ENCODE measurements at places on chromosomes 3 and 15.

DNA sequence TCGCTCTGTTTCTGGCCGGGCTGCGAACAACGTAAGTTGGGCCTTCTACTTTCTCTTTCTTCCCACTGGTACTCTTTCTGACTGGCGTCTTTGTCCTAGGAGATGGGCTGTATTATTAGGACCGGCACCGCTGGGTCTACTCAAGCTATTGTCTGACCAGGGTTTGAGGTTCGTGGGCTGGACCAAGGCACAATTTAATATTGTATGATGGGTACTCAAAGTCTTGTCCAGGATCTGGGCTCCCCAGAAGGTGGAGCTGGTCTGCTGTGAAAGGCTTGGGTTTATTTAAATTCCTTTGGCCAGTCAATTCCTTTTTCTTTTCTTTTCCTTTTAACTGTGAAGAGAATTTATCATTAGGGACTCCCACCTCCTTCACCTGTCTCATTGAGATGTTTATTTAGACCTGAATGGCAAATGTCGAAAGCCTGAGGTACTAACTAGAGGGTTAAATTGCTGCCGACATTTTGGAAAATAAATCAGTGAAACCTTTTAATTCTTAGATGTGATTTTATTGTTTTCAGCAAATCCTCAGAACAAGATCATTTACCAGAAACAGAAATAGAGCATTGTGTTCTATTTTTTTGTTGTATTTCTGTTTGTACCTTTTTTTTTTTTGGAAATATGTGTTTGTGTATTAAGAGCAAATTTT, 410 bp downstream of the LRRC49 start:
- DNase-seq, result no peak

- no peak for DNase-seq
Measured at GRCh38 chr3:42175386-42176240, 84.5 kb downstream of the TRAK1 start.

DNA sequence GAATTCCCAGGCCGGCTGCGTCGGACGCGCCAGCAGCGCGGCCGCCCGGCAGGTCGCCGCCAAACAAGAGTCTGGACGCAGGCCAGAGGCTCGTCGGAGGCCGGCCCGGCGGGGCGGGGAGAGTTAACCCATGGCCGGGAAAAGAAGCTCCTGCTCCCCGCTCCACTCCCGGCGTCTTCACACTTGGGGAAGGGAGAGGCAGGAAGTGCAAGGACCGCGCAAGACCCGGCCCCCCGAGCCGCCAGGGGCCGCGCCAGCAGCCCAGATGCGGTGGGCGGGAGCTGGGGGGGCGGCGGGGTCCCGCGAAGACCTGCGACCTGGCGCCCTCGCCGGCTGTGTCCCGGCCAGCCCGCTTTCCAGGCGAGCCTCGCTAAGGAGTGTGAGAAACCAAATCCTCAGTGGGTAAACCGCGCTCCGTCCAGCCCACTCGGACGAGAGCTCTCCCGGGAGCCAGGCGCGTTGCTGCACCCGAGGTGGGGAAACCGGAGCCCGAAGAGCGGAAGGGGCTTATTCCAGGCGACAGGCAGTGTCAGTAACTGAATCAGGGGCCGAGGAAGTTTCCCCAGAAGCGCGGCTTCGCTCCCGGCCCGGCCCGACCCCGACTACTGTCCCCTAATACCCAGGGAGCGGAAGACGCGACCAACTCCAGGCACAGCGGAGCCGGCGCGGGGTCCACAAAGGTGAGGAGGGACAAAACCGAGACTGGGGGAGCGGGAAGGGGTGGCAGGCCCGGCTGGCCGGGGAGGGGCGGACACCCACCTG, 721 bp downstream of the ADAMTS7 start:
- DNase-seq, result no peak

- no peak for DNase-seq
Measured at GRCh38 chr3:55569033-55569599, 82.0 kb upstream of the WNT5A start.

DNA sequence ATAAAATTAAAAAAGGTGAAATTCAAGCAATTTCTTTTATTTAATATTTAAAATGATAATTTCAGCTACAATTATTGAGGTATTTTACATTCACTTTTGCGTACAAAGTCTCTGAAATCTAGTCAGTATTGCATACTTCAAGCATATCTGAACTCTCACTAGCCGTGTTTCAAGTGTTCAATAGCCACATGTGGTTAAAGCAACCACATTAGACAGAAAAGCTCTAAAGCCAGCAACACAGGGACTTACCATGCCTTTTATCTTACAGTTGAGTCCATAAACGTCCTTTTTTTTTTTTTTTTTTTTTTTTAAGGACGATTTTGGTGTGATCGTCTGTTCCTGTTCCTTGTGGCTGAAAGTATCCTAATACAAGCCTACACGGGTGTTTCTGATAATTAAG, 257.0 kb upstream of the RGMA start:
- no peak for DNase-seq

DNA sequence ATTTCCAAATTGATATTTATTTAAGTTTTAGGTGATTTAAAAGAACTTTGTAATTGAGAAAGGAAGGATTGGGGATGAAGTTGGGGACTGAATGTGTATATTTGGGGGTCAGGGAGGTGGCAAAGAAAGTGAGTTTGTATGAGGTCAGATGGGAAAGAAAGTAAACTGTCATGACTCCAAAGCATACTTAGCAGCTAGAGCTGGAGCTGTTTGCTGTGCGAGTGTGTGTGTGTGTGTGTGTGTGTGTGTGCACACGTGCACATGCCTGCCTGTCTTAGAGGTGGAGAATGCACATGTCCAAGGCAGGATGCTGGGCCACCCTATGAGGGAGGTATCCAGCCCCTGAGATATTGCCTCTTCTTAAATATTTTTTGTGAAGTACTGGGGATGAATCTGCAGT, 21.0 kb downstream of the BOC start:
- DNase-seq, result no peak

- no peak for DNase-seq
Measured at GRCh38 chr3:126873416-126873815, 109.5 kb upstream of the PLXNA1 start.

GRCh38 chr15:99130314-99130713, 25.4 kb downstream of the SYNM start:
- no peak for DNase-seq

- DNase-seq, result no peak
Measured at GRCh38 chr15:74377831-74378766, 10.7 kb upstream of the CYP11A1 start.

Data from NAMALWA (cell line).